ENCODE measurements at places on chromosomes 3 and 15.

GRCh38 chr3:37990527-37990926 lies at the start of gene VILL:
TSS of gene VILL (plus strand) at chr3:37990786. CDS start at chr3:37993673, 2,887 bp downstream.
- no peak for DNase-seq

DNA sequence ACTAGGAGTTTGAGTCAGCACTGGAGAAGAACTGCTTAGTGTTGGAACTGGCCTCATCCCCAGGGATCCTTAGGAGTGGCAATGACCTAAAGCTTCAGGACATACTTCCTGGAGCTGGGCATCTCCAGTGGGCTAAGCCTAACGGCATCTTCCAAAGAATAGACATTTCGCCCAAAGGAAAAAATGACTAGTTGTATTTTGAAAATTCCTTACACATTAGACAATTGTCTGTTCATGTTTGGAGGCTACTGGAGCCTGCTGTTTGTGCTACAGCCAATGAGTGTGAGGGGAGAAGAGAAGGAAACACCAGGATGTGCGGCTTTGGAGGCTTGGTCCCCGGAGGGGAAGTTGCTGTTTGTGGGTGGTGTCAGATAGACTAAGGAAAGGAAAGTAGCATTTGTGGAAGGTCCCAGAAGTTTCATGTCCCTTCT lies 77.6 kb downstream of the POLR2M start:
- no peak for DNase-seq

- DNase-seq, result no peak
Observed at GRCh38 chr3:68116580-68116979, 462.2 kb upstream of the SUCLG2 start.

DNA sequence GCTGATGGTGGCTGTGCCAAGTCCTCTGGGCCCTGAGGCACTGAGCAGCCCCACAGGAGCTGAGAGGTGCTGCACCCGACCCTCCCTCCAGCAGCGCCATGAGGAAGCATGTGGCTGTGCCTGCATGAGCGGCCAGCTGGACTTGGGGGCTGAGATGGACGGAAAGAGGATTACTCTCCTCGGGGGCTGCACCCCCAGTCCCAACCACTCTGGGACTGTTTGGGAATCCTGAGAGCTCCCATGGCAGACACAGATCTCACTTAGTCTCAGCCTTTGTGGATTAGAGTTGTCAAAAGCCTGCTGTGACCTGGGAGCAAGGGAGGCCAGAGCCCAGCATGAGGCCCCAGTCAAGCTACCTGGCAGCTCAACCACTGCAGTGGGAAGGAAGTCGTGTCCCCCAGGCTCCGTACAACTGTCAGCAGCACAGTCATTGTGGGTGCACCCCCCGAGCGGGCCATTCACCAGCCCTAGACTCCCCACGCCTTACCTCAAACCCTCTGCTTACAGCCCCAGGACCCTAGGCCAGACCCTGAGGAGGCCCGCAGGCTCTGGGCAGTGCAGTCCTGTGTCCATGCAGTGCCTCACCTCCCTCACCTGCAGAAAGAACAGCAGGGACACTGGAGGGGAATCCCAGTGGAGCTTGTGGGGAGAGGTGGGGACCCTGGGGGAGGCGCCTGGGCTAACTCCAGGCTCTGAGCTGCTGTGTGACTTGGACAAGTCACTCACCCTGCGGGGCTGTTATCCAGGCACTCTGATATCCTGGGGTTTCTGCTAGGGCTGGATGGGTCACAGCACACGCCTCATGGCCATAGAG lies 17.1 kb downstream of the PRR23E start:
- DNase-seq, result no peak

DNA sequence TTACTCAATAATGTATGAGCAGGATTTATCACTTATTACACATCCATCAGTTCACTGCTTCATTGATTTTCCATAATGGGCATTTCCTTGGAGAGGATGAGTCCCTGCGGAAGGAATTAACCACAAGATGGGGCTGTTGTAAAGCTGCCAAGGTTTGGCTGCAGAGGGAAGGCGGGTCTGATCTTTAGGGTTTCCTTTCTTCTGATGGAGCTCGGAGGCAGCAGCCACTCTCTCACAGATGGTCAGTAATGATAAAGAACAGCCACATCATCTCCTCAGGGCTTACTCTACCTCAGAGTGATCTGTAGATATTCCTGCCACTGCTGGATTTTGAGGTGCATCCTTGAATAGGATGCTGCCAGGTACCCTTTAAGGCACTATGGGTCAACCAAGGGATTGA lies 115.2 kb downstream of the USP13 start:
- peak; percentile 4 for DNase-seq

GRCh38 chr15:87681104-87681503 lies 575.4 kb downstream of the NTRK3 start:
- DNase-seq, result no peak

- DNase-seq, result no peak
Observed at GRCh38 chr3:106428565-106428994, 559.8 kb upstream of the CBLB start.

GRCh38 chr3:138941259-138941885 lies 5.6 kb downstream of the FOXL2 start:
- no peak for DNase-seq

- DNase-seq, result no peak
Observed at GRCh38 chr3:186150041-186150830, 41.3 kb upstream of the ETV5 start.

GRCh38 chr3:65793495-65794200 lies 245.1 kb downstream of the MAGI1 start:
- no peak for DNase-seq

GRCh38 chr15:48190932-48191573 lies 412 bp upstream of the CTXN2 start:
- DNase-seq, result peak; percentile 5

DNA sequence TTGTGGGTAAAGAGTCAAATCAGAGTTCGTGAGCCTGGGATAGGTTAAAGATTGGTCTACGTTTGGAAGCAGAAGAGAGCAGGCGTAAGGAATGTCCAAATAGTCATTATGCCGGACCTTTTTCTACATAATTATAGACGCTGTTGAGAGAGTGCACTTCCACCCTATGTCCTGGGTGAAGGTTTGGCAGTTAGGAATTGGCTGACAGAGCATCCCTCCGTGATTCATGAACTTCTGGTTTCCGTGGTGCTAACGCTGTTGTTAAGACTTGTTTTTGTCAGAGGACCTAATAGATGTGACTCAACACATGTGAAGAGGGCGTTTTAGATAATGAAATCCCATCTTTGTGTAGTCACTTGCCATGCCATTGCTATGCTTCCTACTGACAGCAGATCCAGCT lies 1.1 kb downstream of the EAF1 start:
- DNase-seq, result no peak

DNA sequence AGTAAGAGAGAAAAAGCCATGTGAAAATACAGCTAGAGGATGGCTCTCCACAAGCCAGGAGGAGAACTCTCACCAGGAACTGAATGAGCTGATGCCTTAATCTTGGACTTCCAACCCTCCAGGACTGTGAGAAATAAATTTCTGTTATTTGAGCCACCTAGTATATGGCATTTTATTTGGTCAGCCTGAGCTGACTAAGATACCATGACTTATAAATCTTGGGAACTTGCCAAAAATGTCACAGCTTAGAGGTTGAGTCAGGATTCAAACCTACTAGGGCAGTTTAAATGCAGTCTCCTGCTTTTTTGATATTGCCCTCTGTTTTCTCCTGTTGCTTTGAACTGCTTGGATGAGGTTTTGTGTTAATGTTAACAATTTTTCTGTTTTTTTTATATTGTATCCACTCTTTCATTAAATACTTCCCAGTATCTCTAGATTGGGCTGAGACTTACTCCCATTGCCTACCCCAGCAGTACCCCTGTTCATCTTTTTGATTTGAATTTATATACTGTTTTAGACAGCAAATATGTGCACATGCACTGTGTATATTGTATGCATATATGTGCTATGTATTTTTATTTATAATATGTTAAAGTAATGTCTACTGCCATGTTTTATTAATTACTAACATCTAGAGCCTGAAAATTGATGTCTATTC lies 1223.2 kb downstream of the OTOL1 start:
- no peak for DNase-seq

DNA sequence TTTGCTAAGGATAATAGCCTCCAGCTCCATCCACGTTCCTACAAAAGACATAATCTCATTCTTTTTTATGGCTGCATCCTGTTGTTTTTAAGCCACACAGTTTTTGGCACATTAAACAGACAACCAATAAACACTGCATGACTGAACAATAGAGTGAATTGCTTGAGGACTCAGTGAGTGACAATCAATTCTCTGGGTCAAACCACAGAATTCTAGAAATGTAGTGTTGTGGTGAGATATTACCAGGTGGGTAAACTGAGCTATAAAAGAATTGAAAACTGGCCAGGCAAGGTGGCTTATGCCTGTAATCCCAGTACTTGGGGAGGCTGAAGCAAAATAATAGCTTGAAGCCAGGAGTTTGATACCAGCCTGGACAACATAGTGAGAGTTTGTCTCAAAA lies 154.7 kb upstream of the CADPS start:
- DNase-seq, result no peak

- DNase-seq, result no peak
Observed at GRCh38 chr3:152355744-152356665, 87.3 kb downstream of the MBNL1 start.

DNA sequence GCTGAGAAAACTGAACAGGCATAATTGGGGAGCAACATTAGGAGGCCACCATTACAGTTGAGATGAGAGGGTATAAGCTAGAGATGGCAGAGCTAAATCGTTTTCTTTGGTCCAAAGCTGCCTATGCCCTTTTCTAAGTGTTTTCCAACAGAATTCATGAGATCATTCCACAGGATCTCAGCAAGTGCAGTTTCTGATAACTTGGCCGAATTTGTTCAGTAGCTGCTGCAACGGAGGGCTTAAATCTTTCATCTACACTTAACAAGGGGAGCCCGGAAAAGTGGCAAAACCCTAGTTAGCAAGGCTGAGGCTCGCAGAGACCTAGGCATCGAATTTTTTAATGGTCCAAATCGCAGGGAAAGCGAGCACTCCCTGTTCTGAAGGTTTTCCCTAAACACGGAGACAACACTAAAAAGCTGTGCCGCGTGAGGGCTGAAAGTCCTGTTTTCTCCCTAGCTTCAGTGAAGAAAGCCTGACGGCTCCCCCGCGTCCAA lies 531 bp upstream of the BLOC1S6 start:
- DNase-seq, result no peak

- DNase-seq, result no peak
Observed at GRCh38 chr3:122112754-122113153, 57.6 kb downstream of the CD86 start.

- DNase-seq, result no peak
Observed at GRCh38 chr3:89787485-89787884, 680.1 kb downstream of the EPHA3 start.

DNA sequence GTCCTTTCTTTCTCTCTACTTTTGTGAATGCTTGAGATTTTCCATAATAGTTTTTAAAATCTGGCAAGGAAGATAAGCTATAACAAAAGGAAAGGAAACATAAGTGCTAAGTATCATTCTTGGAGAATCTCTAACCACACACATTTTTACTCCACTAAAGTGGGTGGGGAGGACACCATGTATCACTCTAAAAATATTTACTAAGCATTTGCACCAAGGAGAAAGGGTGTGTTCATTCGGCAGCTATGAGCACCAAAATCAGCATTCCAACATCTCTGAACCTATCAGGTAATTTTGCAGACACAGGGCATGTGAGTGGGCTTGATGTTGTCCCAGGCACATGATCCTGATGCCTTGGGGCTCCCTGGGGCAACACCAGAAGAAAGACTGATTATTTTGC lies 5.5 kb downstream of the B4GALT4 start:
- DNase-seq, result no peak

- DNase-seq, result no peak
Observed at GRCh38 chr3:120052677-120053076, 41.6 kb downstream of the GSK3B start.

DNA sequence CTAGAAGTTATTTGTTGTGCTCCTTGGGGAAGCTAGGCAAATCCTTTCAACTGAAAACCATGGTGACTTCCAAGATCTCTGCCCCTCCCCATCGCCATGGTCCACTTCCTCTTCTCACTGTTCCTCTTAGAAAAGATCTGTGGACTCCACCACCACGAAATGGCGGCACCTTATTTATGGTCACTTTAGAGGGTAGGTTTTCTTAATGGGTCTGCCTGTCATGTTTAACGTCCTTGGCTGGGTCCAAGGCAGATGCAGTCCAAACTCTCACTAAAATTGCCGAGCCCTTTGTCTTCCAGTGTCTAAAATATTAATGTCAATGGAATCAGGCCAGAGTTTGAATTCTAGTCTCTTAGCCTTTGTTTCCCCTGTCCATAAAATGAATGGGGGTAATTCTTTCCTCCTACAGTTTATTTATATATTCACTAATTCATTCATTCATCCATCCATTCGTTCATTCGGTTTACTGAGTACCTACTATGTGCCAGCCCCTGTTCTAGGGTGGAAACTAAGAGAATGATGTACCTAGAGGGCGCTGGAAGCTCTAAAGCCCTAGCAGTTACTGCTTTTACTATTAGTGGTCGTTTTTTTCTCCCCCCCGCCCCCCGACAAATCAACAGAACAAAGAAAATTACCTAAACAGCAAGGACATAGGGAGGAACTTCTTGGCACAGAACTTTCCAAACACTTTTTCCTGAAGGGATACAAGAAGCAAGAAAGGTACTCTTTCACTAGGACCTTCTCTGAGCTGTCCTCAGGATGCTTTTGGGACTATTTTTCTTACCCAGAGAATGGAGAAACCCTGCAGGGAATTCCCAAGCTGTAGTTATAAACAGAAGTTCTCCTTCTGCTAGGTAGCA lies 657 bp downstream of the PATL2 start:
- DNase-seq, result peak; percentile 7

DNA sequence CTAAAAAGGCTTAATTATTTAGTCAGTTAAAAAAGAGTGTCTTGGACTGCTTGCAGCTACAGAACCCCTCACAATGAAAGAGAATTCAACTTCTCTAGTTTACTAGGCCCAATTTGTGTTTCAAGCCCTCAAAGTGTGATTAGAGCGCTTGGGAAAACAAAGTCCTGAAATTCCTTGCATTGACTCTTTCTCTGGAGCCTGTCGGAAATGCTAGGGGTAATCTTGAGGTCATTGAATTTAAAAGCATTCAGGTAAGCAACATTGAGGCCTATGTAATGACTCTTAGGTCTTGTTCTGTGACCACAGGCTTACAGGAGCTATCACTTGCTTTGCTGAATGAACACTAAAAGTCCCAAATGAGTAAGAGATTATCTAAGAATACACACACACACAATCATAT lies 186.0 kb downstream of the NLGN1 start:
- no peak for DNase-seq

Measured in C1 segment of cervical spinal cord (tissue), 14 donors.